ENCODE measurements at places on chromosomes 7 and 10.

DNA sequence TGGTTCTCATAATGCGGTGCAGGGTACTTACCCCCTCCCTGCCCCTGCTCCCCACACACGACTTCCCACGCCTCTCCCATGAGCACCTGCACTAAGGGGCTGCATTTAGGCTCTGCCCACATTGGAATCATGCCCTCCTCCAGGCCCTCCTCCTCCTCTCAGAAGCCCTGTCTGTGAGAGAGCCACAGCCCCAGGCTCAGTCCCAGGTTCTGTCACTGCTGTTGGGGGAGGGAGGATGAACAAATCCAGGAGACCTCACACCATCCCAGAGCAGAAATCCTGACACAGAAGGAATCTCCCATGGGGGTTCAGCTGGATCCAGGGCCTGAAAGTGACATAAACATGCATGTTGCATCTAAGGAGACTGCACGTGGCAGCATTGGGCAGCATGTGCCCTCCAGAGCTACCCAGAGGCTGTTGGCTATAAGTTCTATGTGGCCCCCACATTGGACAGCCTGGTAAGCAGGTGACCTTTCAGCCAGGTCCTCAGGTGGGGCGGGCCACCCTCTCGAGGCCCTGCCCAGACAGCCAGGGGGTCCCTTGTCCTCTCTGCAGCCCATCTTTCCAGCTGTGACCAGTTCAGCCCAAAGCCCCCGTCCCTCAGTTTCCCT, 1.6 kb upstream of the PILRA start:
- DNase-seq: no peak

GRCh38 chr10:105024184-105024583, 383.1 kb downstream of the SORCS3 start:
- no peak for DNase-seq

- DNase-seq: no peak
Measured at GRCh38 chr7:80225361-80225760, 90.7 kb downstream of the GNAI1 start.

DNA sequence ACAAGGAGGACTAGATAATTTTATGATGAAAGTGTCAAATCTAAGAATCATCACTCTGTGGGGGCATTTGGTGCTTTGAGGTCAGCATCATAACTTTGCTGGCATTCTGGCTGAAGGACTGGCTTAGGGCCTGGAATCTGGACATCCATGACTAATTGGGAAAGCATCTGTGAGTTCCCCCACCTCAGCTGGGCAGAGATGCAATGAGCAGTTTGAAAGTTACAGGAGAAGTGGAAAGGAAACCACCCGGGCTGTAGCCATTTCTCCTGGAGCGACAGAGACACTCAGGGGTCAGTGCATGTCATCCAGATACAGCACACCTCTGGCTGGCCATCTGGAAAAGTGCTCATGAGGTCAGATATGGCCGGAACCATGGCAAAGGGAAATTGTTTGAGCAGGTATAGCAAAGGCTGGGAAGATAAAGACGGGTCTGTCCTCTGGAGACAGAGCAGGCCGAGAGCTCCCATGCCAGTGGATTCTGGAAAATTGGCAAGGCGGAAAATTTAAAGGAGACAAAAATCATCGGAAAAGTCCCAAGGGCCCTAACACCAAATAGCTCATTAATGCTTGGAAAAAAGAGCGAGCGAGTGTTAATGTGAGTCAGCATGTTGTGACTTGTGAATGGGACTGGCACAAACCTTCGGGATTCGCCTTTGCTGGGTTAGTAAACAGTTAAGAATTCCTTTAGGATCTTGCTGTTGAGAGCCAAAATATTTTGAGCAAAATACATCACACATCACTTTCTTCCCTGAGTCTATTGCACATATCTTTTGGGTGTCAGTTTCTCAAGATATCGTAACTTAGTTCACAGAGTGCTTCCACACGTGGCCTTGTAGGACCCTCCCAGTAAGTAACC, 188.4 kb upstream of the AGK start:
- no peak for DNase-seq

DNA sequence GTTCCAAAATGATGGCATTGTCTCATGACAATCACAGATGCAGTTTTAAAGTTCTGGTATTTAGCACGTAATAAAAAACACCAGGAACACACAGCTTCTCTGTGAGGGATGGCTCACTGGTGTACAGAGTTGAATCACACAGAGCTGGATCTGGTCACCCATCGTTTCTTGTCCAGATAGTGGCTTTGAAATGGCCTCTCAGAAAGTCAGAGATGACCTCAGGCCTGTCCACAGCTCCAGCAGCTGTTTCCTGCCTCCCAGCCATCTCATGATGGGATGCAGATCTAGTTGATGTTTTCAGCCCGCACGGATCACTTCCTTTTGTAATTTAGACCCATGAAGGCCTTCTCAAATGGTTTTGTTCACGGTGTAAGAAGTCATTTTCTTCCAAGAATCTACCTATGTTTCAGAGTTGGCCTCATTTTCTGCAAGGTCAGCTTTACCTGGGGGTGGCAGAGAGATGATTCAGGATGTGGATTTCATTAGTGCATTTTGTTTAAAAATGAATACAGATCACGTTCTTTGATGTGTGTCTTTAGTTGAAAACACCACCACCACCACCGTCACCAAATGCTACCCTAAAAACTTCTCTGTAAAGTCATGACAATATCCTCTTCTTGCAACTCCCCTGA, 166.2 kb downstream of the SNX10 start:
- no peak for DNase-seq

GRCh38 chr10:127833804-127834203, 58.9 kb downstream of the CLRN3 start:
- DNase-seq: no peak

DNA sequence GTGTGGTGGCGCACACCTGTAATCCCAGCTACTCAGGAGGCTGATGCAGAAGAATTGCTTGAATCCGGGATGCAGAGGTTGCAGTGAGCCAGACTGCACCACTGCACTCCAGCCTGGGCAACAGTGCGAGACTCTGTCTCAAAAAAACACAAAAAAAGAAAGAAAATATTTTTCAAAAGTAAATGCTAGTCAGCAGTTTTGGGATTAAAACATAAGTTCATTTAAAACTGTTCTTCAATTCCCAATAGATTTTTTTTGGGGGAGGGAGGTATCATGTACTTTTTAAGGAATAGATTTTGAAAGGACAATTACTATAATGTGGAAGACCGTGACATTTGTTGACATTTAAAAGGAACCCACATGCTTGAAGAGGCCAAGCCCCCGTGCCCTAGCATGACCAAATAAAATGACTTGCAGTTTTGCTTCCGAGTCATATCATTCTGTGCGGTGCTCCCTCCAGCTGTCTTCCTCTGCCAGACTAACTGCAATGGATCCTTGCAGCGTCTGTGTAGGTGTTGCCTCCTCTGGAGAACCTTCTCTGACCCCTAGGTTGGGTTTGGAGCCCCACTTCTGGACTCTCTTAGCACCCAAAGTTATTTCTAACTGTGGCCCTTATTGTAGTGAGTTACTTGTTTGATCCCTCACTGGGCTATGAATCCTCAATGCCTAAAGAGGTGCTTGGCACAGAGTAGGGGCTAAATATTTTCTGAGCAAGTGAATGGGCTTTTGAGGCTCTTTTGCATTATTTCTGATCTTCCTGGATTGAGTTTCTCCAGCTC, 17.4 kb upstream of the HPS1 start:
- no peak for DNase-seq

DNA sequence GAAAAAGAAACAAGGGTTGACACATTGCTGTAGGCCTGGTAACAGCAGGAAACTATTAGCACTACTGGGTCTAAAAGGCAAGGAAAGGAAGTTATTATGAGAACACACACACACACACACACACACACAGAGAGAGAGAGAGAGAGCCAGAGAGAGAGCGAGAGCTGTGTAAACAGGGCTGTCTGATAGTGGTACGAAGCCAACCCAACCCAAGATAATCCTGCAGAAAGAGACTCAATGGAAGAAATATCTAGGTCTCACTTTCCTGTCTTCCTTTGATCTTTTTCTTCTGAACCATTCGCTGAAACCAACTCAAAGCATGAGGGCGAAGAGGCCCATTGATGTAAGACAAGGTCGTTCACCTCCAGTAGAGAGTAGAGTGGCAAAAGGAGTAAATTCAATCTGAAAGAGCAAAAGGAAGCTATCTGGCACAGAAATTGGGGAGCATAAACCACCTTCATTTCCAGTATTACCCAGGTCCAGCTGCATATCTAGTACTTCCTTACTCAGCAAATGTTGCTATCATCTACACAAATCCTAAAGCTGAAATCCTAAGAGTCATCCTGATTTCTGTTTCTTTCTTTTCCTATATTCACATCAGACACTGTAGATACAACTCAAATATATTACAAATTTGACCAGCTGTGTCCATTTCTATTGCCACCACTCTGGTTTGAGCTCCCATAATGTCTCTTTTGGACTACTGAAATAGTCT, 110.2 kb downstream of the TMEM26 start:
- no peak for DNase-seq

DNA sequence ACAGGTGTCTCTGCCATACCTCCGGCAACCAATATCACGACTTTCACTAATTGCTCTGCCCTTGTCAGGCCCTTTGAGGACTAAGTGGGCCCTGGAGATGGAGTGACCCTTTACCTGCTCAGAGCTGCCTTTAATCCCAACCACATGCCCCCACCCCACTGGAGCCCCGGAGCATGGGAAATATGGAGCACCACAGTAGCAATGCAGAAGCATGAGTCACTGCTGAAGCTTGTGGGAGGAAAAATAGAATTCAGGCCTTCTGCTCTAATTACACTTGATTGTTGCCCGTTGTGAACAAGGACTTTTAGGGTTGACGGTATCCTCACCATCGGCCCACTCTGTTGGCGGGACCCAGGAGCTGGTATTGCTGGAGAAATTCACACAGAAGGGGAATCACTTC, 52.5 kb upstream of the FRMD4A start:
- DNase-seq: no peak

GRCh38 chr10:126730856-126731609, 60.5 kb upstream of the C10orf90 start:
- no peak for DNase-seq

DNA sequence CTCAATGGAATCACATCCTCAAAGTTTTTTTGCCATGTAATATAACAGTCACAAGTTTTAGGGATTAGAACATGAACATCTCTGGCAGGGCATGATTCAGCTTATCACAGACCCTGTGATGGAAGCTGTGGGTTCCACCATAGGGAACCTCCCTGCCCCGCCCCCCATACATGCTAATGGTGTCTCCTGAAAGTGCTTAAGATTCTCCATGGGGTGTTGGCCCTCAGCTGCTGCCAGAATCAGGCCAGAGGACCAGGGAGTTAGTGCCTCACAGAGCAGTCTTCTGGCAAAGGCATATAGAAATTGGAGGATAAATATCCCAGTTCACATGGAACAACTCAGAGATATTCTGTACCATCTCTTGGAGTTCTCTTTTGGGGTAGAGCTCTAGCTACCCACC, 119.4 kb downstream of the RAB11FIP2 start:
- no peak for DNase-seq

DNA sequence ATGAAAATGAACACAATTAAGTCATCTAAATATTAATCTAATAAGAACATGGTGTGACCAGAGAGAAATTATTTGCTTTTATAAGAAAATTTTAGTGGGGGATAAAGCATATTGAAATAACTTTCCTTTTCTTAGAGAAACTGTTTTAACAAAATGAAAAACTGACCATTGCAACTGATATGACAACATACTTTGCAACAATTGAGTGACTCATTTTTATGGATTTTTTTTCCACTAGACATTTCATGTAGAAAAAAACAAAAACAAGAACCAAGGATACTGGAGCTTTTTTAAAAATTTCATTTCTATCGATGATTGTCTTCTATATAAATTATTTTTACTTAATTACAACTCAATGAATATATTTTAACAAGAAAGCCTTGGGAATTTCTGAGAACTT, 90.0 kb downstream of the C1GALT1 start:
- DNase-seq: no peak

GRCh38 chr7:114865564-114865963, 56.3 kb upstream of the MDFIC start:
- peak; percentile 57 for DNase-seq

DNA sequence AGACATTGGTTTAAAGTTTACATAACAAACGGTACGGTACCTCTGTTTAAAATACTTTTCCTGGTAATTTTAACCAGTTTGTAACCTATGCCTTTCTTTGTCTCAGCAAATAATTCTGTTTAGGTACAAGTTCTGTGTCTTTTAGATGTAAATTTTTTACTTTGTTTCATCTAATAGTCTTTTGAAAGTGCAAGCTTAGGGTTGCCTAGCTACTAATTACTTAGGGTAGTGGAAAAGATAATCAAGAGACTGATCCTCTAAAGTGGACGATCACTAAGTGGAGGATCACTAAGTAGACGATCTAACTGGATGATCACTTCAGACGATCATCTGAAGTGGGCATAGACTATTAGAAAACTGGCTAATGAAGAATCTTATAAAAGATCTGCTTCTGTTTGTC, 16.1 kb upstream of the FKBP9 start:
- no peak for DNase-seq

DNA sequence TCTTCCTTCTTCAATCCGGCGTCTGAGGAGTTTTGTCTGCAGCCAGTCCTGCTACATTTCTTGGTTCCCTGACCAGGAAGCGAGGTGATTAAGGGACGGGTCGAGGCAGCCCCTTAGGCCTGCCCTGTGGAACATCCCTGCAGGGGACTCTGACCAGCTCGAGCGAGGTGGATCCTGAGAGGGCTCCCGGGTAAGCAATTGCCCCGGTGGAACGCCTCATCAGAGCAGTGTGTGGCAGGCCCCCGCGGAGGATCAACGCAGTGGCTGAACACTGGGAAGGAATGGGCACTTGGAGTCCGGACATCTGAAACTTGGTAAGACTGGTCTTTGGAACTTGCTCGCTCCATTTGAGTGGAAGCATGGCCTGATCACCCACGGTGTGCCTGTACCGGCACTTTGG, 121.0 kb downstream of the CUL2 start:
- DNase-seq: no peak

DNA sequence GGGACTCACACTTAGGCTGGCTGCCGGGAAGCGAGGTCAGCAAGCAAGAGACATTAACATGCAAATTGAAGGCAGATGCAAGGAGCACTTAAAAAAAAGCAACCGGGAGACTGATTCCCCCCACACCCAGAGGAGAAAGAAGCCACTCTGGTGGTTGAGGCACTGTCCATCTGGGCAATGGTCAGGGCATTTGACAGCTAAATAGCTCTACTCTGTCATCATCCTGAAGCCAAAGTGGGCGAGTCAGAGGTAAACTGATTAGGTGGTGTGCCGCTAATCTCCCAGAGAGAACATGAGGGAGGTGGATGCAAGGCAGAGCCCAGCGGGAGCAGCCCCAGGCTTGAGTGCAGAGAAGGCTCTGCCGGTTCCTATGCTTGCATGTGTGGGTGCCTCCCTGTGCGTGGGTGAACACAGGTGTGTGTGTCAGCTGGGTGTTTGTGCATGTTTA, 100.6 kb downstream of the PLXNA4 start:
- DNase-seq: no peak

DNA sequence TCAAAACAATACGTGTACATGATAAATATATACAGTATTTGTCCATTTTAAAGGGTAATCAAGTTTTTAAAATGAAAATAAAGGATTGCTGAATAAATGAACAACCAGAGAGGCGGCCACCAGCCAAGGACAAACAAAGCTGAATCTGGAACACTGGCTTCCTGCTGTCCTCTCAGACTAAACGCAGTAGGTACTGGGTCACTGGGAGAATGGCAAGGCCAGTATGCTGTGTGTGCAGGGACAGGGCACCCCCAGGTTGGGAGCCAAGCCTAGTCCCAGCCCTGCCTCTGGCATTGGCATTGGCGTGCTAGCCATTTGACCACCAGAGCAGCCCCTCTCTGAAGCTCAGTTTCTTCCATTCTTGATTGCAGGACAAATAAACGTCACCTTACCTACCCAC, 33.8 kb downstream of the DLG5 start:
- DNase-seq: no peak

GRCh38 chr7:145313551-145313950, 477.7 kb upstream of the TPK1 start:
- DNase-seq: no peak
